ENCODE measurements at places on chromosomes 2 and 18.
A peak's percentile ranks its signal among the peaks of the same experiment; 100 is the strongest.

GRCh38 chr18:10519999-10520935 is 5.6 kb upstream of the NAPG start:
- DNase-seq, result peak; percentile 50

- no peak for DNase-seq
Observed at GRCh38 chr18:22188559-22189267, 19.3 kb downstream of the GATA6 start.

- no peak for DNase-seq
Observed at GRCh38 chr2:142178604-142179003, 47.8 kb upstream of the LRP1B start.

DNA sequence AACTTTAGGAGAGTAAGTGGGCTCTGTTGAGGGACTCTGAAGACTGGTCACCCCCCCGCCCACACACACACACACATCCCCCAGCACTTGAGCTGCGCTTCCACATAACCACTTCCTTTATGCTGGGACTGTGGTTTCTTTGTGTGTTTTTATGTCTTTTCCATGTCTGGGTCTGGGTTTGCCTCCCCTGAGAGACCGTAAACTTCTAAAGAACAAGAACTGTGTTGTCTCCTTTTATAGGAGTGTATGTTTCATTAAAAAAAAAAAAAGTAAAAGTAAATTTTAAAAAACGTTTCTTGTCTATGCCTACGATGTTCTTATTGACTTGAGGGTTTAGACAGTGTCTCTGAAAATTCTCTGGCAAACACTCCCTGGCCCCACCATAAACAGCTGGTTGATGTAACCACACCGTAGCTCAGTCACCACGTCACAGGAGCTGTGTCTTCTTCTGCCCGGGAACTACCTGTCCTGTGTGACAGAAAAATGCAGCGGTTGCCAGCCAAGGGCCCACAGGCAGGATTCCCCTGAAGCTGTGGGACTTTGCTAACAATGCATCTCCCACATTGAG is 68.0 kb downstream of the KLHL29 start:
- no peak for DNase-seq

- no peak for DNase-seq
Observed at GRCh38 chr2:43592443-43592842, 3.4 kb downstream of the THADA start.

DNA sequence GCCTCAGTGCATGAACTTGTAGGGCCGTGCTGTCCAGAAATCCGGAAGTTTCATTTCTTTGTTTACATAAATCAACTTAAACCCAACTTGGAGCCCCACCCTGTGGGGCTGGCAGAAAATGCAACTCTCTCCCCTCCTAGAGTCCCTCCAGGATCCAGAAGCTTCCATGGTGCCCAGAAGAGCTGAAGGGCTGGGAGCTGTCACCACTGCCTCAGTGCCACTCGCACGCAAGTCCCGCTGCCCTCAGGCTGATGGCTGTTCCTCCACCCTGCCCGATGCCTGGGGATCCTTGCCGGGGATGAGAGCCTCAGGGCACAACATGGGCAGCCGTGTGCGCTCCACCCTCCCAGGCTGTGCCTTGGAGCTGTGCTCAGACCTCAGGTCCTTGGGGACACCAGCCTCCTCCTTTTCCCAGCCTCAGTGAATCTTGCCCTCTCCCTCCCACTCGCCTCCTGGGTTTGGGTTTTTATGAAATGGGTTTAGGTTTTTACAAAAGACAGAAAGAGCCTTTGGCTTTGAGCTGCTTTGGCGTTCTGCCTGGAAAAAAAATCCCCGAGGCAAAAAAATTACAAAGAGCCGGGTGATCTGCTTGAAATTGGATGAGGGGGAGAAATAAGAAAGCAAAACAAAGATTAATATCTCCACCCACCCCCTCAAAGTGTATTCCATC is 155.2 kb downstream of the TWIST2 start:
- DNase-seq, result no peak

- DNase-seq, result no peak
Observed at GRCh38 chr18:55713707-55714106, 125.7 kb upstream of the TCF4 start.

GRCh38 chr2:102063941-102064678 is 72.3 kb downstream of the IL1R2 start:
- DNase-seq, result peak; percentile 54

DNA sequence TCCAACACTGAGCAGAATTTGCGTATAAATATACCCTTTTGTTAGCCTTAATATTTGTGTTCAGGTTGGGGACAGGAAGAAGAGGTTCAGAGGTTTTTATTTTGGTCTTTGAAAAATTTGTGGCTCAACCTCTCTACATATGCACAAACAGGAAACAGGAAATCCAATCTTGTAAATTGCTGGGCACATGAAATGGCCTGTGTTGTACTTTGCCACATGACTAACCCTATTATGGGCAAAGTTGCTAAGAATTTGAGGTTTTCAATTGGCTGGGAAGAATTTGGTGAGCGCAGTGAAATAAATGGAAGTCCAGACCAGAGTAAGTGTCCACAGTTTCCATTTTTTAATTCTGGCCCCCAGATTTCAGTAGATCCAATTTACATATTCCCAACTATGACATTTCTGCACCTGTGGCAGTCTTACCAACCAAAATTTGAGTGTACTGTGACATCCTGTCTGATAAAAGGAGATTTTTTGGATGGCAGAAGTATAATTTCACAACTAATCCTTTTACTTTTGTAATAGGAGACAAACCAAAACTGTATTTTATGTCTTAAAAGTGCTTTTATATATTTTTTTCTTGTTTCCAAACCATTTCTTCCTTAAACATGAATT is 63.6 kb downstream of the COX7A2L start:
- no peak for DNase-seq

DNA sequence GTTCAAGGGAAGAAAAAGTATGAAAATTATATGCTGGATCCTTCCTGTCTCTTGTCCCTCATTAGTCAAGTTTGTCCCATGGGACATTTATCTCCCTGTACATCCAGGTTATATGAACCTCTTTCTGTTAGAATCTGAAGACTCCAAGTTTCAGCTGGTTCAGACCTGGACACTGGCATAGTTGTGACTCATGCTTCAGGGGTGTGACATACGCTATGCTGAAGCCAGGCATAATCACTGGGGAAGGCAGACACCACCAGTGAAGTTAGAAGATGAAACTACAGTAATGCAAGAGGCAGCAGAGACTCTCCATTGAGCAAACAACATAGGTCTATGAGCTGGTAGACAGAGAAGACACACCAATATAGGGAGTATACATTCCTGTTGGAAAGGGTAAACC is 269.7 kb upstream of the SLC8A1 start:
- DNase-seq, result no peak

GRCh38 chr2:148507970-148508369 is 136.6 kb upstream of the EPC2 start:
- no peak for DNase-seq

DNA sequence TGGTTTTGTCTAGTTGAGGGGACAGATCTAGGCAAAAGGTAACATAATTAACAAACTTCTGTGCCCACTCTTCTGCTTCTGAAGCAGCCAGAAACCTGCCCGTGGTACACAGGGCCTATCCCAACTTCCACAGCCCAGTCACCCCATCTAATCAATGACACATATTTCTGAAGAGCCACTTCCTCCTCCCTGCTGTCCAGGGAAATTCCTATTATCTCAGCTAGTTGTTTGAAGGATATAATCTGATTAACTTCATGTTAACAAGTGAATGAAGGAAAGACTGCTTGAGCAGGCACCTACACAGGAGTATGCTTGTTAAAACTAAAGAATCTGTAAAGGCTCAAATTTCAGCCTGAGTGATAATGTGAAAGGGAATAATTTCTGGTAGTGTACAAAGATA is 61.4 kb downstream of the CCDC148 start:
- DNase-seq, result no peak

GRCh38 chr2:19369341-19369955 is 11.0 kb upstream of the OSR1 start:
- no peak for DNase-seq

GRCh38 chr18:62377131-62377807 is 52.2 kb downstream of the TNFRSF11A start:
- DNase-seq, result no peak

DNA sequence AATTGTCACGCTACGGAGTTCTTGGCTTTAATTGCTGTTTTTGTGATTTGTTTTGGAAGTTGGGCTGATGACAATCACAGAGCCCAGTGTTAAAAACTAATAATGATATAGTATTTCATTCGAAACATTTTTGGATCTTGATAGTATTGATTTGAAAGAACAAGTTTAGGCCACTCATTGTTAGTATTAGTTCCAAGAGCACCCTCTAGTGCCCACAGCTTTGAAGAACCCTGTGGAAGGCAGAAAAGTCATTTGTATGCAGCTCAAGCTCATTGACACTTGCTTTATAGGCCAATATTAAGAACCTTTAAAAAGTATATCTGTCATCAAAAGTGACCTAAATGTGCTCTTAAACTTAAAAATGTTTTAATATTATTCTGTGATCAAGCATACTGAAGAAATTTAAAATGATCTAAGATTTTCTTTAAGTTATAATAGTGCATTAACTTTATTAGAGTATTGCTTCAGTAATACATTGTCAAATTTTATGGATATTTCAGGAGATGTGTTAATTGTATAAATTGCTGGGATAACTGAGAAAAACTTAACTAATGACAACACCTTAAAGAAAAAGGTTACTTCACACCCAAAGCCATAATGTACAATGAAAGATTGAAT is 191.0 kb downstream of the GRB14 start:
- DNase-seq, result no peak

GRCh38 chr2:227370791-227371312 is 8.3 kb downstream of the TM4SF20 start:
- DNase-seq, result no peak

DNA sequence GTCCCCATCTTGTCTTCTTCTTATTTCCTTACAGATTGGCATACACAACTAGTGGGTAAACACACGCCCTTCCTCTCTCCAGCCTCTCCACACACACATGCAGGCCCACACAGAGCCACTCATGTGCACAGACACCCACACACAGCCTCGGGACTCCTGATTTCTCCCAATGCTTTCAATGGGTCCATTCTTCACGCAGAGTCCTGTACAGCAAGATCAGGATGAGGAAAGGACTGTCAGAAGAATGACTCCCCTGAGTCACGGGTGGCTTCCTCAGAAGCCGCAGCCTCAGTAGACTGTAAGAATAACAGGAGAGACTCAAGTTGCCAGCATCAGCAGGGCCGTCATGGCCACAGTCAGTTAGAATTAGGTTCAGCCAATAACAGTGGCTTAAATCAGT is 109.1 kb upstream of the GLI2 start:
- DNase-seq, result no peak

GRCh38 chr2:54122939-54123338 is 7.5 kb downstream of the ACYP2 start:
- no peak for DNase-seq

- no peak for DNase-seq
Observed at GRCh38 chr18:45538444-45538843, 76.8 kb upstream of the SLC14A2 start.

DNA sequence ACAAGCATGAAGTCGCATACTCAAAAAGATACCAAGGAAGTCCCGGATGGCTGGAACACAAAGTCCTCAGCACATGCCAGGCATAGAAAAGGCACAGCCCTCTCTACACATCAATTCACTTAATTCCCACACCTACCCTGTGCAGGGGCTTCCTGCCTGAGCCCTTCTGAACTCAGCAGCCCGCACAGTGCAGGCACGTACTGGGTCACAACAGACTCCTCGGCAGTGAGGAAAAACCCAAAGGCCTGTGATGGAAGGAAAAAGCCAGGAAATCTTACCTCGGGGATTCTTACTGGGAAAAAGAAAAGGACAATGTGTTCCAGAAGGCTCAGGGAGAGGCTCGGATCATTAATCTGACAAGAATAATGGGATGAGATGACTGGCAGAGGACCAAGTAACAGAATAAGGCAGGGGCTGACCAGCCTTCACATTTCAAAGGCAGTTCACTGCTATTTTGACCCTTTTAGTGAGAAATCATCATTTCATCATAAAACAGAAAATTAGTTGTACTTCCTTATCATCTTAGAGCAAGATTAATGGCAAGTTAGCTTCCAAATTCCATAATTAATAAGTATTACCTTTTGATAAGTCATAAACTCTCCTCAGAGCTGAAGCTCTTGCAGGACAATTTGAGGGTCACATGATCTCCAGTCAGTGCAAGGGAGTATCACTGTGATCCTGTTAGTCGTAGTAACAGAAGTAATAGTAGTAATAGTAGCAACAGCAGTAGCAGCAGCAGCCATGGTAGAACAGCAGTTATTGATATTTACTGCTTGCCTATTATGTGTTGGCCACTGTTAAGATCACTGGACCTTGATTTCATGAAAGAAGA is 87.4 kb downstream of the STK39 start:
- DNase-seq, result no peak

- no peak for DNase-seq
Observed at GRCh38 chr2:23135481-23136100, 249.4 kb upstream of the KLHL29 start.

GRCh38 chr2:205556357-205556756 is 125.9 kb upstream of the NRP2 start:
- no peak for DNase-seq

- DNase-seq, result no peak
Observed at GRCh38 chr18:68448736-68449135, 266.2 kb downstream of the TMX3 start.

GRCh38 chr2:4693266-4693665 is 989.9 kb downstream of the DCDC2C start:
- DNase-seq, result no peak

DNA sequence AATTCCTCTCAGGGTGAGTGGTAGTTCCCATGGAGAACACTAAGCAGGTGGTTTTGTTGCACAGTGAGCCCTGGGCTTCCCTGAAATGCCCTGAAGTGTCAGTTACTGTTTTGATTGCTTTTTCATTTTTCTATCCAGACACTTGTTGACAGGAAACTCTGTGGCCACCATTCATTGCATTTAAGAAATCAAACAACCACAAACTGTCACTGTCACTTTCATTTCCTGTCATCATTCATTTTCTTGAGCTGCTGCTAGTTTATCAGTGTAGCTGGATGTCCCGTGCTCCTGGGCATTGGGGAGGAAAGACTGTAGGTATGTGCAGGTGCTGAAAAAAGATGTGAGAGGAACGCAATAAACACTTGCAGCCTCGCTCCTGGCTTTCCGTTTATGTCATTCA is 891.6 kb upstream of the ZEB2 start:
- no peak for DNase-seq

DNA sequence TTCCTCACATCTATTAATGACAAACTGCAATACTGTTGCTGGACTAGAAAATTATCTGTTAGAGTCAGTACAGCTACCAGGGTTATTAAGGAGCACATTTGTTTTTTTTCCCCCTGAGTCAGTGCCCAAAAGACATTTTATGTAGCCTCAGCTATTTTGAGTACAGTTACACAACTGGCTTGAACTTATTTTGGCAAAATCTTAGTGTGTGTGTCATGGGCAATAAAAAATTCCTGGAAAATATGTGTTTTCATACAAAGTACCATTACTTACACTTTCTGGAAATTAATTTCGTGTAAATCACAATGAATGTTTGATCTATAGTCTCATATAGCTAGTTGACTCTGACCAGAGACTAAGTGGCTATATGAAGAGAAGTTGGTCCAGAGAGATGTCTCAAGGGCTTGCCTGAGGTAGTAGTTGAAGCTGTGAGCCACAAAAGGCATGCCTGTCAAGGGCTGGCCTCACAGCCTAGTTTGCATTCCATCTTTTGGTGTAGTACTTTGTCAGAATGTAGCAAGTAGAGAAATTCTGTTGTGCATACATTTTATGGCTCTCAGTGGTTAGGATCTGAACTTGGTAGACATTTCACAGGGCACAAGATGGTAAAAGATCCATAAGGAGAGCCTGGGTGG is 283.4 kb downstream of the MTX2 start:
- no peak for DNase-seq

GRCh38 chr2:125405816-125406215 is 1250.1 kb upstream of the GYPC start:
- no peak for DNase-seq

All from activated naive CD4-positive, alpha-beta T cell treated with Interleukin-2 at 50 U/mL for 16 hours (primary cell).